A549 treated with RU486 at 1 μM for 4 hours (cell line): ENCODE measurements at places on chromosomes 5 and 9. TPM values are rescaled to one million over a fixed set of nuclear protein-coding genes. Genes with fewer than 3 reads are reported as not detected.

MPDZ gene
- total RNA-seq = 8.5 to 14.0 TPM (median 12.5 TPM) in 5 replicates

HTR1A gene
- total RNA-seq = not detected in 5 replicates

PCDHGA8 gene
- total RNA-seq = 0.03 TPM in 1 of 5 replicates, not detected in the others

STKLD1 gene
- total RNA-seq = 0.08 to 1.4 TPM (median 0.67 TPM) in 5 replicates
